ENCODE measurements at places on chromosomes 1 and 21. TPM values are rescaled to one million over a fixed set of nuclear protein-coding genes. Genes with fewer than 3 reads are reported as not detected.

- no peak overlapping the region for H3K4me3 ChIP-seq
- H3K36me3 ChIP-seq, result no peaks in the 10 kb centered on the region
- no peak for DNase-seq
- H3K27ac ChIP-seq, result no peak overlapping the region
Observed at GRCh38 chr1:104932030-104932915, 1182.6 kb downstream of the AMY1C start.

- H3K36me3 ChIP-seq, result no peaks in the 10 kb centered on the region
- H3K4me1 ChIP-seq, result no peaks in the 10 kb centered on the region
- no peak overlapping the region for H3K4me3 ChIP-seq
- H3K27ac ChIP-seq, result no peak overlapping the region
- H3K27me3 ChIP-seq, result no peaks in the 10 kb centered on the region
Observed at GRCh38 chr1:79852004-79852403, 845.5 kb upstream of the ADGRL4 start.

- H3K4me1 ChIP-seq, result no peaks in the 10 kb centered on the region
- no peak for DNase-seq
- no peaks in the 10 kb centered on the region for H3K27me3 ChIP-seq
- H3K27ac ChIP-seq, result no peak overlapping the region
- H3K4me3 ChIP-seq, result no peak overlapping the region
- H3K36me3 ChIP-seq, result no peaks in the 10 kb centered on the region
Observed at GRCh38 chr21:36806103-36806502, 107.2 kb downstream of the SIM2 start.

DNA sequence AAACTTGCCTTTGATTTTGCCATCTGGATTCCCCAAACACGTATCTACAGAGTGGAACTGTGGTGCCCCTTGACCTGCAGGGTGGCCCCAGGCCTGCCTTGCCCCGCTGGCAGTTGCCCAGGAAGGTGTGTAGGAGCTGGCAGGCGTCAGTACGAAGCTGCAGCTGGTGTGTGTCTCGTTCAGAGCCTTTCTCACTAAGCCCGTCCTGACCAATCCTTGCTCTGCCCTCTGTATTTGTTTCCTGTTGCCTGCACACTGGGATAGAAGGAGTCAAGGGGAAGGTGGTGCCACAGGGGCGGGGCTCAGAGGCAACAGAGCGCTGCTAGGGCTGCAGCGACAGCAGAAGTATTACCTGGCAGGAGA is 5.2 kb upstream of the VSIG8 start:
- no peak for DNase-seq
- no peaks in the 10 kb centered on the region for H3K36me3 ChIP-seq
- no peak overlapping the region for H3K4me3 ChIP-seq
- peaks cover 28% of the 10 kb centered on the region for H3K4me1 ChIP-seq
- H3K27ac ChIP-seq, result no peak overlapping the region

GRCh38 chr1:178768423-178768822 is 43.4 kb downstream of the RALGPS2 start:
- no peaks in the 10 kb centered on the region for H3K27me3 ChIP-seq
- H3K27ac ChIP-seq, result no peak overlapping the region
- H3K36me3 ChIP-seq, result peaks cover 2% of the 10 kb centered on the region
- DNase-seq, result peak; percentile 29
- no peaks in the 10 kb centered on the region for H3K4me1 ChIP-seq

DNA sequence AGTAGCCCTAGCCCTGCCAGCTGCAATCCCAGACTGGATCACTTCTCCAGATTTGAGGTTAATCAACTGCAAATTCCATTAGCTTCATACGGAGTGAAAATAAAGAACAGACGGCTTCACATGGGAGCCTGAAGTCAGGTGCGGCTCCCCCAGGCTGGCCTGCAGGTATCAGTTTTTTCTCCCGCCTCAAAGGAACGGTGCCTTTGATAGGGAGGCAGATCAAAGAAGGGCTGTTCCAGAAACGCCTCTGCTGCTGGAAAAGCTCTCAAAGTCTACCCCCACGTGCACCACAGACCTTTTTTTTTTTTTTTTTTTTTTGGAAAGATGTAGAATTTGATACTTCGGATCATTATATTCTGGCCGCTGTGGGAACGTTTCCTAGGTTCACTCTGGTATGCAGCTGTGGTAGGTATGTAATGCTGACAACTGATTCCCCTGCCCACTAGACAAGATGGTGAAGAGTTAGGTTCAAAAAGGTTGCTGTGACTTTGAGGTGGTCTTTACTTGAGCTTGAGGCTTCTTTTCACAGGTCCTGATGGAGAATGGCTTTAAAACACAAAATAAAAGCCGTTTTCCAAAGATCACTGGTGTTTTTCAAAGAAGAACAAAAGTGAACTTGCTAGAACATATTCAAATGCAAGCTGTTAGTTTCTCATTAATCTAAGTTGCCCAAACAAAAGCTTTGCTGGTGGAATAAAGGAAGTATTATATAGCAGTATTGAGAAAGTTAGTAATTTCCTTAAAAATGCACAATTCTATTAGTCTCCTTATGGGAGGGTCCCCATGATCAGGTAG is 189.0 kb upstream of the NFIA start:
- no peaks in the 10 kb centered on the region for H3K4me1 ChIP-seq
- H3K36me3 ChIP-seq, result no peaks in the 10 kb centered on the region
- H3K27ac ChIP-seq, result no peak overlapping the region
- H3K4me3 ChIP-seq, result no peak overlapping the region
- no peak for DNase-seq
- no peaks in the 10 kb centered on the region for H3K27me3 ChIP-seq

Gene MCM3AP
- total RNA-seq, result 106 TPM

Gene PLEKHN1
- 2.2 TPM for total RNA-seq

Gene MROH9
- not detected for total RNA-seq

Gene ARHGEF16
- total RNA-seq, result not detected

Gene DEPDC1
- total RNA-seq, result 25.3 TPM

Gene CD53
- 392 TPM for total RNA-seq
